ENCODE measurements at places on chromosomes 3 and 15. TPM values are rescaled to one million over a fixed set of nuclear protein-coding genes. Genes with fewer than 3 reads are reported as not detected.

- DNase-seq, result no peak
These were observed 137.4 kb upstream of the SLC7A14 start for GRCh38 chr3:170723241-170723640.

GRCh38 chr3:81663114-81663513, 98.3 kb downstream of the GBE1 start:
- no peak for DNase-seq

- DNase-seq, result no peak
These were observed 204.9 kb upstream of the MDFIC2 start for GRCh38 chr3:70517124-70517890.

NTRK3 gene
- 2.4 TPM for total RNA-seq

COL8A1 gene
- 0.26 TPM for total RNA-seq
